ENCODE measurements at places on chromosomes 2 and 18. TPM values are rescaled to one million over a fixed set of nuclear protein-coding genes. Genes with fewer than 3 reads are reported as not detected.
A peak's percentile ranks its signal among the peaks of the same experiment; 100 is the strongest.

Gene CHRND
- polyA plus RNA-seq, result 0.15 TPM

DNA sequence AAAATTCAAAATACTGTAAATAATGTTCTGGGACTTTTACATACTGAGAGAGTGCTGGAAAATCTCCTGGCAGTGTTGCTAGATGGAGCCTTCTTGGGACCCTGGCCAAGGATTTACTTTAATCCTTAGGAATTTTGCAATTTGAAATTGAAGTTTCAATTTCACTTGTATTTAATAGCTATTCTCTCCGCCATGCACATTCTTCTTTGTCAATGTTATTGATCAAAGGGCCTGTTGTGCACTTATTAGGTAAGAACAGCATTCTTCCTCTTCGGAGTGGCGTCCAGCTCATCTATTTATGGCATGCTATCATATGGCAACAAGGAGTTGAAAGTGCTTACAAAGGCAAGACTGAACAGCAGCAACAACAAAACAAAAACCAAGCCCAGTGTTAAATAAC is 40.1 kb upstream of the SOS1 start:
- peak; percentile 38 for DNase-seq

- DNase-seq, result no peak
Observed at GRCh38 chr2:220068846-220069245, 441.4 kb downstream of the SLC4A3 start.

- no peak for DNase-seq
Observed at GRCh38 chr2:223590964-223591363, 11.2 kb downstream of the SCG2 start.

- no peak for DNase-seq
Observed at GRCh38 chr2:8142461-8142860, 539.4 kb upstream of the ID2 start.

- no peak for DNase-seq
Observed at GRCh38 chr2:74762789-74763188, 71.1 kb upstream of the HK2 start.

GRCh38 chr2:215693193-215693998 is 257.5 kb upstream of the FN1 start:
- DNase-seq, result no peak

- no peak for DNase-seq
Observed at GRCh38 chr18:7629416-7629815, 62.3 kb downstream of the PTPRM start.

Gene BBS5
- polyA plus RNA-seq, result 10.2 TPM

- no peak for DNase-seq
Observed at GRCh38 chr2:44273596-44273995, 1.7 kb upstream of the SLC3A1 start.

DNA sequence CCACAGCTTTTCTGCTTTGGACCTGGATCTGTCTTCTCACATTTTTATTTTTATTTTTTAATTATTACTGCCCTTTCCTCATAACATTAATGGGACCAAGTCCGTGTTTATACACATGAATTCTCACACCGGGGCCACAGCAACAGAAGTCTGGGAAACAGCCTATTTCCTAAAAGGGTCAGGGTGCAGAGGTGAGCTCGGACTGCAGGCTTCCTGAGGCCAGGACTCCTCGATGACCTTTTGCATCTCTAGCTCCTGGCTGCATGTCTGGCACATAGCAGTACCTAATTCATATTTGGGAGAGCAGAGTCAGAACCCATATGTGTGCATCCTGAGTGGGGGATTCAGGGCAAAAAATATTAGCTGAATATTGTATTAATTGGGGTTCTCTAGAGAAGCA is 9.6 kb upstream of the RAB31 start:
- DNase-seq, result no peak

Measured in right lung (tissue), 10 donors.